ENCODE measurements at places on chromosomes 12 and 14.

GRCh38 chr14:57492859-57493258, 798 bp downstream of the CCDC198 start:
- no peak for DNase-seq

GRCh38 chr12:116058574-116058973, 218.9 kb downstream of the MED13L start:
- no peak for DNase-seq

GRCh38 chr12:75979181-75979580, 52.4 kb downstream of the PHLDA1 start:
- no peak for DNase-seq

DNA sequence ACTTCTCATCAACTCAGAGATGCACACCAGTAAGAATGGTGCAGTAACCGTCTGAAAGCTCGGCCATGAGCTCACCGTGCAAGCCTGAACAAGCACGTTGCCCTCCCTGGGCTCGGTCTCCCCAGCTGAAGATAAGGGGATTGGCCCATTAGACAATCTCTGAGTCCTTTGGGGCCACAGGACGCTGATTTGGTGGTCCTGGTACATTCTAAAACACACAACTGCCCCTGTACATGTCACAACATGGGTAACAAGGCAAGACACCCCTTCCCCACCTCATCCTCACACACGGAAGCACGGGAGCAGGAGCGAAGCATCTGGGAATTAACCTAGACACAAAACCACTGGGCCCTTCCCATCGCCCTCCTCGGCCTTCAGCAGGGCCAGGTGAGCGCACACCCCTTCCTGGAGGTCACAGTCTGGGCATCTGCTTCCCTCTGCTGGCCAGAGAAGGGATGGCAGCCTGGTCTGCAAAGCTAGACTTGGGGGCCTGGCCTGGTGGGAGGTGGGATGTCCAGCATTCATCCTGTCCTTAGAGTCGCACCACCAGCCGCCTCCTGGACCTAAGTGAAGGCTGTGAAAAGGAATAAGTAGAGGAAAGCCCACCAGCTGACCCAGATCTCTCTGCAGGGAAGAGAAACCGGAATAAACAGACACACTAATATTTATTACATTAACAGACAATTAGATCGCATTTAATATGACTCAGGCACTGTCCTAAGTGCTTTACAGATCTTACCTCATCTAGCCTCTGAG, 18.9 kb upstream of the SMUG1 start:
- no peak for DNase-seq

DNA sequence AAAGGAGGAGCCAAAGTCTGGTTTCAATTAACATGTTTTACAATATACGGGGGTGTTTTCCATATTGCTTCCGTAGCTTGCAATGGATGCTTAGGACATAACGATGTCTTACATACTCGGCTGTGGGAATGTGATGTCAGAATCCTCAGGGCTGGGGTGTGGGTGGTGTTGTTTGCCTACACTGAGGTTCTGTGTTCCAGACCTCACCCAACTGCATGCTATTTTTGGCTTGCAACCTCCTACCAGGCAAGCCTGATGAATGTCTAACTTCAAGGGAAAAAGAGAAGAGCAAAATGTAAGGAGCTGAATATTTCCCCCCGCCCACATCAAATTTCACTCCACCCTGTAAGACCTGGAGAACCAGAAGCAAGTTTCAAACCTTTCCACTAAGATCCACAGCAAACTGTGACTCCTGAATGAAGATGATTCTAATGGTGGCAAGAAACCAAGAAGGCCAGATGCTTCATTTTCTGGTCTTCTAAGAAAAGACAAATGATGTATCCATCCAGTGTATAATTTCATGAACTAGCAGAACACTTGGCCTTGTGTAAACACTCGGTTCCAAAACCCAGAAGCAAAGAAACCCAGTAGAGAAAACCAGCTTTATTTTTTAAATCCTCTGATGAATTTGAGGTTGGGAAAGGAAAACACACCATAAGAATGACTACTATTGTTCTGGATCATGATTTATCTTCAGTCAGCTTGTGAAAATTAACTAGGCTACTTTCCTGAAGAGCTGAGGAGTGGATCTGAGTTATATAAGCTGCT, 227.9 kb downstream of the DACT1 start:
- DNase-seq, result no peak

GRCh38 chr12:16285586-16285985, 8.1 kb upstream of the SLC15A5 start:
- DNase-seq, result no peak

GRCh38 chr12:125092872-125093680, 27.8 kb downstream of the AACS start:
- DNase-seq, result no peak

- DNase-seq, result no peak
Observed at GRCh38 chr12:30691122-30691879, 4.4 kb downstream of the IPO8 start.

GRCh38 chr12:128178966-128179365, 88.0 kb upstream of the TMEM132C start:
- DNase-seq, result no peak

DNA sequence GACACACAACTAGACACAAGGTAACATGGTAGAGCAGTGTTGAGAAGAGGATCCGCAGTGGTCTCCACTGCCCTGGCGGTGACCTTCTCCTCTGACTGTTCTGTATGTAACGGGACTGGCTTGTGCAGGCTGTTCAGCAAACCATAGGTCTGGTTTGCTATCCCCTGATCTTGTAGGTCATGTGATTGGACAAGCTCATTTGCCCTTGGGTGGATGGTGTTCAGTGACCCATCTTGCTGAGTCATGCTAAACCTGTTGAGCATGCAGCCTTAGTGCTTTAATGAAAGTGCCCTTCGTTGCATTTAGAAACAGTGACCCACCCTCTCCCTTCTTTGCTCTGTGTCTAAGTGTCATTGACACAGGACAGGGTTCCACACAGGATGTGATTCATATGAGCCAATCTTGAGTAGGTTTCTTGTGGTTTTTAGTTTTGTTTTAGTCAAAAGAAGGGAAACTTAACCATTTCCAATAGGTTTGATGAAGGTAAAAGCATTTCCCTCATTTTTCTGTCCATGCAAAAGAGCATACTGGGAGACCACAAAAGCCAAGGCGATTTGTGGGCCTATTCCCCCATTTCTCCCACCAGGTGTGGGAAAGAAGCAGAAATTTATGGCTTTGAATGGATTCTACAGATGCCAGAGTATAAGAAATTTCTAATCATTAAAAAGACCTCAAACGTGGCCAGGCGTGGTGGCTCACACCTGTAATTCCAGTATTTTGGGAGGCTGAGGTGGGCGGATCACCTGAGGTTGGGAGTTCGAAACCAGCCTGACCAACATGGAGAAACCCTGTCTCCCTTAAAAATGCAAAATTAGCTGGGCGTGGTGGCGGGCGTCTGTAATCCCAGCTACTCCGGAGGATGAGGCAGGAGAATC, 32.6 kb upstream of the HIF1A start:
- no peak for DNase-seq

DNA sequence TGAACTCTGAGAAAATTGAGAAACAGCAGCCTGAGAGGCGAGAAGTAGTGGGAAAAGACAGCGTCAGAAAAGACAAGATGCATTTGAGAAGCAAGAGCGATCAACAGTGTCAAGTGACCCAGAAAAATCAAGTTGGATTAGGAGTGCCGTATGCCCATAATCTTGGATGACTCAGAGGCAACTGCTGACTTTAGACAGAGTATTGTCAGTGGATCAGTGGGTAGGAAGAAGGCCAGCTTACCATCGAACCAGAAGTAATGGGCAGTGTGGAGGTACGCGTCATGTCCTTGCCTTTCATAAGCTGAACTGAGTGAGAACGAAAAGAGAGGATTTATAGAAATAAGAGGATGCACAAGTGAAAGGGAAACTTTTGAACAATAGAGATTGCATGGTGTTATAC, 151.0 kb upstream of the NAV3 start:
- no peak for DNase-seq

DNA sequence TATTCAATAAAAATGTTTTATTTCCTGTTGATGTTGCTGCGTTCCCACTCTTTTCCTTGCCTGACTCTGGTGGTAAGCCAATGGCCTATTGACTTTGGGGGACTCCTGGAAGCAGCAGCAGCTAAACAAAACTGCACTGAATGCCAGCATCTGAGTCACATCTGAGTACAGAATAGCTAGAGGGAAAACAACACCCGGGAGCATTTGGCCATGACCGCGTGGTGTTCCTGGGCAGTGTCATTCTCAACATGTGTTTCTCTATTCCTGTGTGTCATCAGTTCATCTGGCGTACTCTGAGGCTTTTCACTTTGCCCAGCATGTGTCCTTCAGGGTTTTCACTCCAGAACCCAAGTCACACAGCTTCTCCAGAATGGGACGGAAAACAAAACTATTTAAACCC, 238.8 kb downstream of the PAWR start:
- DNase-seq, result peak; percentile 6

All from amygdala (tissue), 56 donors.